ENCODE measurements at places on chromosomes 12 and 14.

GRCh38 chr12:46617167-46617566, 208.6 kb downstream of the SLC38A4 start:
- no peak for DNase-seq

DNA sequence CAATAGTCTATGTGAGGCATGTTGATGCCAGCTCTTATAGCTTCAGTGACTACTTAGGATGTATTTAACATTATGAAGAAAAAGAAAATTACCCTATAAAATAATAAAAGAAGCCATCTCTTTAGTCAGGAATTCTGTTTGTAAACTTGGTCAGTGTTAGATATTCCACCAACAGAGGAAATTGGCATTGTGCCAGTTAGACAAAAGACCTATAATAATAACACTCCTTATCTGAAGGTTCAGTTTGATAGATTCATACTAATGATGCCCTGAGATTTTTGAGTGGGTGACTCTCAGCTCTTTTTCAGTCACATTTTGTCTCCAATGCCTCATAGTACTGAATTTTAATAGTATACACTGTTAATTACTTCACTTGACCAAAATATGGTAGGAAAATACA, 6.6 kb downstream of the SYT10 start:
- no peak for DNase-seq

DNA sequence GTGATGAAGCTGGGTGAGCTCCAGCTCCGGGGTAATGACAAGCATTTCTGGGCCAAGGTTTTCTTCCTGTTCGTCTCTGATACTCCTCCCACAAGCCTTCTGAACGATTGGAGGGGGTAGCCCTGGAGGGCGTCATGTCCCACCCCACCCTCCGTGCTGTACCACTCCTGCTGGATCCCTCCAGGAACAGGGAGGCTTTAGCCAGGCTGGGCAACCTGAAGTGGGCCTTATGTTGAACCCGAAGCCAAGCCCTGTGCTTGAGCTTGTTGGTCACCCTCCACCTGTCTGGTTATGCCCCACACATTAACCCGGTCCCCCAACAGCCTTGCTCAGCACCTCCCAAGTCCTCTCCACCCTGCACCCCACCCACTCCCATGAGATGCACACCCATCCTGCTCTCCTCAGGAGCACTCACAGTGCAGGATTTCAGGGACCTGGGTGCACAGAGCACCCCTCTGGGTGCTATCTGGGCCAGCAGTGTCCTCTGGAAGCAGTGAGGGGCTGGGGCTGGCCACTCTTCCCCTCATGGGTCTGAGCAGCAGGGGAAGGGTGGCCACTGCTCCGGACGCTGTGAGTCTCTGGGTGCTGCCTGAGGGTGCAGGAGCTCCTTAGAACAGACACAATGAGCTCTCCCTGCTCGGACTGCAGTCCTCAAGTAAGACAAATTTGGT, 6.8 kb upstream of the KRT83 start:
- DNase-seq: no peak

- DNase-seq: no peak
Measured at GRCh38 chr12:27705263-27705662, 5.4 kb upstream of the MRPS35 start.

DNA sequence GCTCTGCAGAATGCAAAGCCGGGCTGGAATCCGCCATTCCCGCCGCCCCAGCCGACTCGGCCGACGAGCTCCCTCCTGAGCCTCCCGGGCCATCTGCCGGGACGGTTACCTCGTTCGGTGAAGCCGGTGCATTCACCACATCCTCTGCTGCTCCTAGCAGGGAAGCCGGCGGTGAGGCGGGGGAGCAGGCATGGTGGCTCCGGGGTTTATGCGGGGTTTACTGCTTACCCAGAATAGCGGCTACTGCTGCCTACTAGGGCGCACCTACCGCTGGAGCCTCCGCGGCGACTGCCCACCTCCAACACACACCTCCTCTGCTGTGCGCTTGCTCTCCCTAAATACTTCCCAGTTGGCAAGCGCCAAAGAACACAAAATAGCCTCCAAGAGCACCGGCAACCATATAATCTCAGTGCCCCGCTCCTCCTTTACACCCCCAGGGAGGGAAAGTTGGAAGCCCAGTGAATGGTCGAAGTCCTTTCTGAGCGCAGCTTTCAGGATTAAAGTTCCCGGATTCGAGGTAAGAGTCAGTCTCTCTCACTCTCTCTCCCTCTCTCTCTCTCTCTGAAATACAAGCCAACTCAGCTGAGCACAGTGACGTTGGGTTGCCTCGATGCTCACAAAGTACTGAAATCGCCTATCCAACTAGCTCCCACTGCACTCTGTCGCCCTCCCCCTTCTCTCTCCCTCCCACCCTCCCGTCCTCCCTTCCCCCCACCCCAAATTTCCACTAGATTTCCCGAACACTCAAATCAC, at the start of gene TBX5:
Gene TBX5, minus strand, starts transcription at position 626 of the 753 bp plus-strand sequence. CDS start 2,246 bp downstream, outside the sequence.
- DNase-seq: no peak

DNA sequence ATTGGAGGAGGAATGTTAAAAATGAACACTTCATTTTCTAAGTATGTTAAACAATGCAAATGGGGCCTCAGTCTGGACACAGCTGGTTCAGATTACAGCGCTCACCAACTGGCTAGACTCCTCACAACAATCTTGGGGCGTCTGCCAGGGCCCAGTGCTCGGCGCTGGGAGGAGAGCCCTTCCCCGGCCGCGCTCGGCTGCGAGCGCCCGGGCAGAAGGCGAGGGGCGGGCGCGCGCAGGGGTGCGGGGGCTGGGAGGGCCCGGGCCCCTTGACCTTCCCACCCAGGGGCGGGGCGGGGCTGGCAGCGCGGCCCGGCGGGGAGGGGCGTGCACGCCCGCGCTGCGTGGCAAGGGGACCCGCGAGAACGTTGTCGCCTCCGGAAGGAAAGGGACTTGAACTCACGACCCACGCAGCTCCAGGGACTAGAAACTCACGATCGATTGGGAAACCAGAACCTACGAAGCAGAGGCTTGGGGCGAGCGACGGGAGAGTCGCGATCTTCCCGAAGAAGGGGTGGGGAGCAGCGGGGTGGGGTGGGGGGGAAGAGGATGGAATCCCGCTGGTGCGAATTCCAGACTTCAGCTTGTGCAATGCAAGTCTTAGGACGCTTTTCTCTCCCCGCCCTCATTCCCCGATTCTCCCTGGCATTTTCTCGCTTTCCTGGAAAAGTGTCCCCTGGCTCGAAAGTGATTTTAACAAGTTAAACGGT, at the start of gene FBLN5:
Gene FBLN5, minus strand, starts transcription at position 220 of the 710 bp plus-strand sequence. CDS start 465 bp downstream, outside the sequence.
- DNase-seq: no peak
